COR-L47 (cell line): ENCODE measurements at places on chromosomes 3 and 15.

GRCh38 chr3:15646851-15647511 lies 45.4 kb downstream of the BTD start:
- DNase-seq, result no peak

DNA sequence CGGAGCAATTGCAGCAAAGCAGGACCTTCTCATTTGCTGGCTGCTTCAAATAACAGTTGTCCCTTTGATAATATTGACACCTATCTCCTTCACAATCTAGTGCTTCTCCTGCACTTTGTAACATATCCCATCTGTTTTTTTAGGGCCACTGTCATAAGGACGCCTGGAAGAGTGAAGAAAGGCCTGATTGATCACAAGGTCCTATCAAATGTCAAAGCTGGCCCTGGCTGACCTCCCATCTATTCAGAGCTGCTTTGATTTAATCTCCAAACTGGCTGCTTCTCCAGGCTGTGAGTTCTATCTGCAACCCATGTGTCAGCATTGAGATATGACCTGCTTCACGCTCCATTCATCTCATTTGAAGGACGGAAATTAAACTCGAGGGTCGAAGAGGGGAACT lies 601.2 kb upstream of the KCNMB2 start:
- no peak for DNase-seq

- DNase-seq, result no peak
These were observed 20.6 kb downstream of the HEG1 start for GRCh38 chr3:125035217-125035616.

DNA sequence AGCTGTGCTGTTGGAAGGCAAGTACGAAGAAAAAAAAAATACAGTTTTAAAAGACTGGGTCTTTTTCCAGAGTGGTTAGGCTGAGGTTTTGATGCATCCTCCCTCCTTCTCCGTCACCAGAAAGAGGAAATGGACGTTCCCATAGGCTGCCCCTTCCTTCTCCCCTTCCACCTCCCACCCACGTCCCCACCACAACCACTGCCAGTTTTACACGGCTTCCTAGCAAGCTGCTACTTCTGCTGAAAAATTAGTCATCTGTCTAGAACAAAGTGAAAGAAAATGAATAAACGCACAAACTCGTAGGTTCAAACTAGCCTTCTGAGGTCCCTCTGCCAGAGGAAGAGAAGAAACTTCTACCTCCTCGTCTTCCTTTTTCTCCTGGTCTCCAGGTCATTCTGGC lies 71.6 kb upstream of the RPL35A start:
- no peak for DNase-seq

- no peak for DNase-seq
These were observed 47.9 kb upstream of the SYNM start for GRCh38 chr15:99057020-99057419.
